Mucosa of gallbladder (tissue), 1 donor: ENCODE measurements at places on chromosomes 4 and X.

- no peak for DNase-seq
Measured at GRCh38 chr4:108683479-108683878, 33.1 kb downstream of the OSTC start.

DNA sequence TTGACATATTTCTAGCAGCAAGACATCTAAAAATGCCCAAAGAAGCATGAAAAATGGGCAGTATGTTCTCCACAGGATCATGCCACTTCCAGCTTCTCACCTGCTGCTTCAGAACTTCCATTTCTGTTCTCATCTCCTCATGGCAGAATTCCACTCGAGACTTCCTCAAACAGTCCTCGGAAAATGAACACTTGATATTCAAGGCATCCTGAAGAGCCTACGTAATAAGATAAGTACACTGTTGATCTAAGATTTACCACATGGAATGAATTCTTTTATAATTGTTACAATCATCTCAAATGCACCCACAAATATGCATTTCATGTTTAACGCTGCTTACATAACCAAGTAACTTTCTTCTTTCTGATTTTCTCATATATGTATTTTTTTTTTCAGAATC is 14.1 kb downstream of the TNIP3 start:
- DNase-seq: no peak

GRCh38 chr4:129623233-129623875 is 527.4 kb downstream of the C4orf33 start:
- DNase-seq: no peak

DNA sequence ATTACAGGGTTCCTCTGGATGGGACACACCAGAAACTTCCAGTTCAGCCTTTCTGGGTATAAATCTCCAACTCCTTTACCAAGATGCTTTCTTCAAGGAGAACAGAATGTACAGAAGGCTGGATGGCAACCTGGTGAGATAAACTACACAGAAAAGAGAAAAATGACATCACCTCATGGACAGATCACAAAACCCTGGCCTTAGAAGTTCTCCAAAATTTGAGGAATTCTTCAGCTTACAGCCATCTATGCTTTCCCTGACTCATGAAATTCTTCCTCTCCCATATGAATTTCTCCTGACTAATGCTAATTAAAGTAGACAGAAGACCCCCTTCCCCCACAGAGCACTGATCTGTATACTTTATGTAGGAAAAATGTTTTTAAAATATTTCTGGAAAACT is 345.4 kb downstream of the STIM2 start:
- DNase-seq: no peak

DNA sequence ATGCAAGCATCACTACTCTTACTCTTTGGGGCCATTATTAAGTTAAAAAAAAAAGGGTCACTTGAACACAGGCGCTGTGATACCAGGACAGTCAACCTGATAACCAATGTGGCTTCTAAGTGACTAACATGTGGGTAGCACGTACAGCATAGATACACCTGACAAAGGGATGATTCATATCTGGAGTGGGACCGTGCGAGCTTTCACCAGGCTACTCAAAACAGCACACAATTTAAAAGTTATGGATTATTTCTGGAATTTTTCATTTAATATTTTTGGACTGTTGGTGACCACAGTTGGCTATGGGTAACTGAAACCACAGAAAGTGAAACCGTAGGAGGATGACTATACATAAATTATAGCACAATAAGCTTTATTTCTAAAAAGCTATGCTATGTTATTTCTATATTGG is 113.8 kb upstream of the STIM2 start:
- no peak for DNase-seq
